ENCODE measurements at places on chromosomes 7 and 10. TPM values are rescaled to one million over a fixed set of nuclear protein-coding genes. Genes with fewer than 3 reads are reported as not detected.
A peak's percentile ranks its signal among the peaks of the same experiment; 100 is the strongest.

PHKG1 gene
- 4.7 TPM for total RNA-seq

DNA sequence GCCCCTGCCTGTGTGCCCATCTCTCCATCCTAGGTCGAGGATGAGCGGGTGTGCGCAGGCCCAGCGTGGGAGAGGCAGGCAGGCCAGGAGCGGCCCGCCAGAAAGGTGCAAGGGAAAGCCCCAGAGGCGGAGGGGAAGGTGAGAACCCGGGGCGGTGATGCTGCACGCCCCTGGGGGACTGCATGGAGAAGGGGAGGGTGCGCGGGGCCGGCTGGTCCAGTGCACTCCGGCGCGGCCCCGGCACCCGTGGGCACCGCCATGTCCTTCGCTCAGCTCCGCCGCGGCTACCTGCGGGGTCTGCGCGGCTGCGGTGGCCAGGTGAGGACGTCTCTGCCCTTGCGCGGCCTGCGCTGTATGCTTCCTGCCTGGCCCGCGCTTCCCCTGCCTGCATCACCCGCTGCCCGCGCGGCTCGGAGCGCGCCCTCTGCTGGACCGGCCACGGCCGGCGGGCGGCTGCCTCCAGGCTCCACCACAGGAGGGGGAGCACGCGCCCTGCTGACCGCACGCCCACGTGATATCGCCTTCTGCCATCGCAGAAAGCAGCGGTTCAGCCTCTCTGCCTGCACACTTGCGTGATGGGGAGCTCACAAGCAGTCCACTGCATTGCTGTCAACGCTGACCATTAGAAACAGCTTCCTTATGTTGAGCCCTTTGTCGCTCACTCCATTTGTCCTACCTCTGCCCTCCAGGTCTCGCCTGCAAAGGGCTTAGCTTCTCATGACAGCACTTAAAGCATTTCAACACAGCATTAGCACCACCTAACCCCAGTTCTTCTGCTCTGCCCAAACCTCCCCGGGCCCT is 73.9 kb downstream of the CXCL12 start:
- DNase-seq: peak; percentile 86

SPAM1 gene
- total RNA-seq: not detected

DNA sequence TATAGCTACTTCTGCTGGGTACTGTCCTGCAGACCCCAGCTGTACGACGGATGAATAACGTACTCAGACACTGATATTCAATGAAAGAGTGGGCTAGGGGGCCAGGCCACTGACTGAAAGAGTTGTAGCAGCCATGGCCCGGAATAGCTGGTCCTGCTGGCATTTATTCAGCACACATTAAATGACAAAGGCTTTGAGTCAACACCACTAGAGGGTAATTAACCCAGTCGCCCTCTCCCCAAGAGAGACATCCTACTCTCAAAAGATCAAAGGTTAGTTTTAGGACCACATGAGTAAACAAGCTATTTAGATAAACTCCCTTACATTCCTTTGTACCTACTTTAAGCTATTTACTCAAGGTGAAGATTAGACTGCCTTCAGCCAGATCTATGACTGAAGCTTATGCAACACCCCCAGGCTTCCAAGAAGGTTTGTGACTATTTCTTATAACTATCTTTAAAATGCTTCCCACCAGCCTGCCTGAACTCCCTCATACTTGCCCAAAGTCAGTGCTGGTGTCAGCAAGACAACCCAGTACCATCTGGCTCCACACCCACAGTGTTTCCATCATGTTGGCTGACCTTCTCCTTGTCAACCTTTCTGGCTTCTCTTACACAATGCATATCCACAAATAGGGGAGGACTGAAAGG is 629.1 kb downstream of the SORCS1 start:
- no peak for DNase-seq

CLCN1 gene
- total RNA-seq: not detected

DNA sequence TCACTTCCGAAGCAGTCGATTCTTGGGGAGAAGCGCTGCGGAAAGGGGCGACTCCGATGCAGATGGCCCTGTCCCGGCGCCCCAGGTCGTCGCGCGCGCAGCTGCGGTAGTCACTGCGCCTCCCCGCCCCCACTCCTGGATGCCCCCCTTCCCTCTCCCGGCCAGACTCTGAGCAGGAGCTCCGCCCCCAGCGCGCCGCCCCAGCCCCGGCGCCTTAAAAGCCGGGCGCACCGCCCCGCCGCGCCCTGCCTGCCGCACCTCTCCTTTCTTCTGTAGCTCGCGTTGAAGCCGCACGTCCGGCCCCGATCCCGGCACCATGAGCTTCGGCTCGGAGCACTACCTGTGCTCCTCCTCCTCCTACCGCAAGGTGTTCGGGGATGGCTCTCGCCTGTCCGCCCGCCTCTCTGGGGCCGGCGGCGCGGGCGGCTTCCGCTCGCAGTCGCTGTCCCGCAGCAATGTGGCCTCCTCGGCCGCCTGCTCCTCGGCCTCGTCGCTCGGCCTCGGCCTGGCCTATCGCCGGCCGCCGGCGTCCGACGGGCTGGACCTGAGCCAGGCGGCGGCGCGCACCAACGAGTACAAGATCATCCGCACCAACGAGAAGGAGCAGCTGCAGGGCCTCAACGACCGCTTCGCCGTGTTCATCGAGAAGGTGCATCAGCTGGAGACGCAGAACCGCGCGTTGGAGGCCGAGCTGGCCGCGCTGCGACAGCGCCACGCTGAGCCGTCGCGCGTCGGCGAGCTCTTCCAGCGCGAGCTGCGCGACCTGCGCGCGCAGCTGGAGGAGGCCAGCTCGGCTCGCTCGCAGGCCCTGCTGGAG is at the start of gene INA:
Gene INA, plus strand, starts transcription at position 243 of the 817 bp plus-strand sequence. Its CDS starts 74 bp downstream, at position 317.
- no peak for DNase-seq

GRCh38 chr7:21352540-21353387 is 75.1 kb upstream of the SP4 start:
- no peak for DNase-seq

GRCh38 chr7:29370531-29371314 is 176.1 kb downstream of the CHN2 start:
- DNase-seq: no peak

- DNase-seq: no peak
Measured at GRCh38 chr10:48209241-48209640, 65.3 kb downstream of the FRMPD2 start.

- no peak for DNase-seq
Measured at GRCh38 chr10:14151571-14151970, 179.2 kb downstream of the FRMD4A start.

WDFY4 gene
- total RNA-seq: 5.2 TPM

DNA sequence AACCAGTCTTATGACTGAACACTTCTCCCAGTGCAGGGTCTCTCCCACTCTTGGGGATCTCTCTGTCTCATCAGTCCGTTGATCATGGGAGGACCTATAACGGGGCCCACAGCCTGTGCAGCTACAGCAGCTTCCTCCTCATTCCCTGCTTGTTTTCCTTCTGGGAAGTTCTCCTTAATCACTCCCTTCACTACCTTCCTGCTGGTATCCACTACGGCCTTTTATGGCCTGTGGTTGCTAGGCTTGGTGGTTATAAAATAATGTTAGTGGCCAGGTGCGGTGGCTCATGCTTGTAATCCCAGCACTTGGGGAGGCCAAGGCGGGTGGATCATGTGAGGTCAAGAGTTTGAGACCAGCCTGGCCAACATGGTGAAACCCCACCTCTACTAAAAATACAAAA is 3.5 kb upstream of the ZNF282 start:
- DNase-seq: no peak

STEAP1 gene
- 7.2 TPM for total RNA-seq

- no peak for DNase-seq
Measured at GRCh38 chr7:67021260-67021659, 24.6 kb downstream of the TYW1 start.

GRCh38 chr7:154674191-154674590 is 328.7 kb downstream of the PAXIP1 start:
- no peak for DNase-seq

OR2A1 gene
- not detected for total RNA-seq

DNA sequence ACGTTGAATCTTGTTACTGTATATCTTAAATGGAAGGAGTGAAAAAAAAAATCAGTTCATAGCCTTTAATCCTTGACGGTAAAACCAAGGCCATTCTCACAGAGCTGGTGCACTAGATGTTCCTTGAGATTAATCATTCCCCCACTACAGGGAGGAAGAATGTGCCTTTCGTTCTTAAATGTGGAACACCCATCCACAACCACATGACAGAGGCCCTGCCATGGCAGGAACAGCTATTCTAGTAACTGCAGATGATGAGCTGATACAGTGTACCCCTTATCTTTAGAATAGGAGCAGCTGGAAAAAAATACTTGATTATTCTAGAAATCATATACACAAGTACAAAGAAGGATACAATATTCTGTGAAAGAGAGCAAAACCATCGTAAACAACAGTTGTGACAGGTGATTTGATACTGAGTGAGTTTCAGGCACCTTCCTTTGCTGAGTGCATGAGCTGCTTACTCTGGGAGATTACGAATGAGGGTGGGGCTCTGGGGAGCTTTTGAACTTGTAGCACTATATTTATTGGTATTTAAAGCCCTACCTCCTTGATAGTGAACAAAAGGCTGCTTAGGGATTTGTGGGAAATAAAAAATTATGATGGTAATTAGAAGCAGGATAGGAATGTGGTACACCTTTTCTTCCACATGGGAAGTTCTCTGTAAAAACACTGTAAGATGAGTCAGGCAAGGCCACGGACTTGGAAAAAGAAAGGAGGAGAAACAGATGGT is 244.4 kb upstream of the SLC26A5 start:
- DNase-seq: no peak

LRIT1 gene
- total RNA-seq: not detected

CYP2C18 gene
- not detected for total RNA-seq

TUBAL3 gene
- total RNA-seq: not detected

NPFFR1 gene
- total RNA-seq: not detected

LRRC27 gene
- 0.59 TPM for total RNA-seq

DNA sequence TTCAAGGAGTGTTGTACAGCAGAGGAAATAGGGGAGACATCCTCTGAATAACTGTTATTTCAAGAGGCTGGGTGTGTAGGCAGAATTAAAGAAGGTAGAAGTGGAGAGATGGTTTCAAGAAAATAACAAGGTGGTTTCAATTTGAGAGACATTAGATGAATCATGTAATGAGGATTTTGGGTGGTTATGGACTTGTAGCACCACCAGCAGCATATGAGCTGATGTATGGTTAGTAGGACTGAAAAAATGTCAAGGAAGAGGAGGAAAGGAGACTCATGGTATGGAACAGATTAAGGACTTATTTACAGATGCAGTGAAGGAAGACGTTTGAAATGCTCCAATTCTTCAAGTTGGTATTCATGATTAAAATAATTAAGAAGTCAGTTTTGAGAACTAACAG is 166.2 kb downstream of the EXOC4 start:
- no peak for DNase-seq

DNA sequence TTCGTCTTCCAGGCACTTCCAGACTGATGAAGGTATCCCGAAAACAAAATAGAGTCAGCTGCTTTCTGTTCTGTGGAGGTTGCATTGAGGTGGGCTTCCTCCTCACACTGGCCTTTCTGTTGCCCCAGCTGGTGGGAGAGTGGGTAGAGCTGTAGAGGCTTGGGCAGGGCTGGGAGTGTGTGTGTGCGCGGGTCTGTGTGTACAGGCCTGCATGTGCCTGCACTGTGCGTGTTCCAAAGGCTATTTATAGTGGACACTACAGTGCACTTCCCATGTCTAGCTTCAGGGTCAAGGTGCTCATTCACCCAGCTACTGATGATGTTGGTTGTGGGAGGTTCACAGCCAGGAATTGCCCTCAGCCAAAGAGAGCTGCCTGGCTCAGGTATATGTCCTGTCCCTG is 260.1 kb upstream of the HABP2 start:
- no peak for DNase-seq

DNA sequence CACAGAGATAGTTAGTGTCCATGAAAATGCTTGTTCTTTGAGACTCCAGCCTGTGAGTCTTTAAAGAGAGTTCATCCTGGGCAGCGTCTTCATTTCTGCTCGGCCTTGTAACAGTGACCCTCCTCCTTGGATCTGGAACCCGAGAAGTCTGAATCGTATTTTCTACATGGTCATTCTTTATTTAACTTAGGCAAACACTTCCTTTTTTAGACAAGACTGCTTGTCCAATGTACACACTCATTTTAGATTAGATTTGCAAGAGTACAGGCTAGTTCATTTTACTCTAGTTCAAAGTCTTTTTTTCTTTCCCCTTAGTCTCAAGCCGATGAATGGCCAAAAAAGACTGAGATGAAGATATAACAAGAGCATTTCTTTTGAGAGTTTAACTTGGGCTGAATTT is 133.5 kb downstream of the CHN2 start:
- no peak for DNase-seq

GRCh38 chr10:97764519-97764931 is 7.3 kb downstream of the SFRP5 start:
- DNase-seq: no peak

GRCh38 chr10:4313051-4313450 is 513.0 kb upstream of the AKR1E2 start:
- no peak for DNase-seq

- DNase-seq: no peak
Measured at GRCh38 chr7:32914184-32914583, 22.6 kb upstream of the KBTBD2 start.

GIMAP5 gene
- 41.1 TPM for total RNA-seq

- DNase-seq: no peak
Measured at GRCh38 chr7:144834641-144835144, 1.2 kb downstream of the TPK1 start.

GRCh38 chr7:2357571-2357970 is 2.9 kb downstream of the EIF3B start:
- no peak for DNase-seq

STEAP1B gene
- 3.5 TPM for total RNA-seq

CPN1 gene
- not detected for total RNA-seq

FBXL13 gene
- total RNA-seq: 12.9 TPM

CDK14 gene
- total RNA-seq: 16.5 TPM

DNA sequence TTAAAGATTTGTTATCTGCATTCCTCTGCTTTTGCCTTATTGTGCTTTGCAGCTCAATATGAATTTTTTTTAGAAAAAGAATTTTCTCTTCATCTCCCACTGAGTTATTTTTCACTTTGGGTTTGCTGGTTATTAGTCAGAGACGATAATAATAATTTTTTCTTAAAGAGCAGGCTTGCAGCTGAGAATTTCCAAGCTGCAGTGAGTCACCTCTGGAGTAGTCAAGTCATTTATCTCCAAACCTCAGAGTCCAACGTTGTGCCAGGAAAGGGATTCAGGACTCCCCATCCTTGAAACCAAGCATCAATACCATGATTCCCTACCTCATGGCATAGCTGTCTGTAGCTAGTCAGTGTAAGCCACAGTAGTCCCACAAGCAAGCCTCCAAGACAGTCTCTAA is 15.2 kb upstream of the EGR2 start:
- no peak for DNase-seq
